ENCODE measurements at places on chromosomes 6 and 20.

DNA sequence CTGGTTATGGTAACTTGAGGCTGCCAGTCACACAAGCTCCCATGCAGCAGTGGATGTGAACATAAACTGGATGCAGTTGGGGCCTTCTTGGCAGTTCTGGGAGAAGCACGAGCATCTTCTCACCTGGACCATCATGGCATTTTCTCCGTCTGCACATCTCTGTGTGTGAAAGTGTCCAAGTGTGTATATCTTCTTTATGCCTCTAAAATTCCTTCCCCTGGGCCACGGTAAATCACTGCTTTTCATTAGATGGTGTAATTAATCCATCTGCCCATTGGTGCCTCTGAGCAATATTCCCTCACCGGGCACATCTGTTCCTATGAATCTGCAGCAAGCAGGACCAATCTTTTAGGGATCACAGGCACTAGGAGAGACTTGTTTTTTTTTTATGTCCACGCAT is 138.0 kb downstream of the MAP3K7 start:
- no peak overlapping the region for H3K27ac ChIP-seq
- H3K36me3 ChIP-seq = peaks cover 23% of the 10 kb centered on the region
- H3K4me3 ChIP-seq = no peak overlapping the region
- DNase-seq = no peak

DNA sequence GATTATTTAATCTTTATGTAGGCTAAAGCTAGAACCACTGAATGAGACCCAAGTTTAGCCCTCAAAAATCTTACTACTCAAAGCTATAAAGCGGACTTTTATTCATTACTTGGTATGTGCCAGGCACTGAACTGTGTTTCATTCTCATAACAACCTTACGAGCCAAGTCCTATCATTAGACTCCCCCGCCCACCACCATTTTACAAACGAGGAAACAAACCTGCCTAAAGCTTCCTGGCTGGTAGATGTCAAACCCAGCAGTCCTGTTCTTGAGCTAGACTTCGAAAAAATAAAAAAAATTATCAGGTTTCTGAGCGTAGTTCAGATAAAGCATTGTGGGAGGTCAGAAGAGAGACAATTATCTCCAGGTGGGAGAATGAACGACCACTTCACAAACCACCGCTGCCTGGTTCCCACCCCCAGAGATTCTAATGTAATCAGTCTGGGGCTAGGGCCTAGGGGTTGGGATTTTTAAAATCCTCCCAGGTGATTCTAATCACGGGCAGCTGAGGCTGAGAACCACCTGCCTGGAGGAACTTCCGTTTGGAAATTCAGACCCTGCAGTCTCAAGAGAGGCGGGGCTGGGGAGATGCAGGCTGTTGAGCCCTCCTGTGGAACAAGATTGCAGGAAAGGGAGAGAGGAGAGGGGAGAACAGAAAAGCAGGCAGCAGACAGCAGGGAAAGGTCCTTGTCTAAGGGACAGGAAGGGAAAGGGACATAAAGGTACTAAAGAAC is 8.6 kb downstream of the ADTRP start:
- peaks cover 2% of the 10 kb centered on the region for H3K4me1 ChIP-seq
- H3K27me3 ChIP-seq = peaks cover 2% of the 10 kb centered on the region
- H3K36me3 ChIP-seq = no peaks in the 10 kb centered on the region
- H3K4me3 ChIP-seq = no peak overlapping the region

GRCh38 chr20:61788343-61788742 is 277.3 kb downstream of the TAF4 start:
- H3K4me1 ChIP-seq = no peaks in the 10 kb centered on the region
- no peaks in the 10 kb centered on the region for H3K27me3 ChIP-seq
- no peak for DNase-seq
- no peak overlapping the region for H3K4me3 ChIP-seq
- no peaks in the 10 kb centered on the region for H3K36me3 ChIP-seq
- H3K27ac ChIP-seq = no peak overlapping the region

DNA sequence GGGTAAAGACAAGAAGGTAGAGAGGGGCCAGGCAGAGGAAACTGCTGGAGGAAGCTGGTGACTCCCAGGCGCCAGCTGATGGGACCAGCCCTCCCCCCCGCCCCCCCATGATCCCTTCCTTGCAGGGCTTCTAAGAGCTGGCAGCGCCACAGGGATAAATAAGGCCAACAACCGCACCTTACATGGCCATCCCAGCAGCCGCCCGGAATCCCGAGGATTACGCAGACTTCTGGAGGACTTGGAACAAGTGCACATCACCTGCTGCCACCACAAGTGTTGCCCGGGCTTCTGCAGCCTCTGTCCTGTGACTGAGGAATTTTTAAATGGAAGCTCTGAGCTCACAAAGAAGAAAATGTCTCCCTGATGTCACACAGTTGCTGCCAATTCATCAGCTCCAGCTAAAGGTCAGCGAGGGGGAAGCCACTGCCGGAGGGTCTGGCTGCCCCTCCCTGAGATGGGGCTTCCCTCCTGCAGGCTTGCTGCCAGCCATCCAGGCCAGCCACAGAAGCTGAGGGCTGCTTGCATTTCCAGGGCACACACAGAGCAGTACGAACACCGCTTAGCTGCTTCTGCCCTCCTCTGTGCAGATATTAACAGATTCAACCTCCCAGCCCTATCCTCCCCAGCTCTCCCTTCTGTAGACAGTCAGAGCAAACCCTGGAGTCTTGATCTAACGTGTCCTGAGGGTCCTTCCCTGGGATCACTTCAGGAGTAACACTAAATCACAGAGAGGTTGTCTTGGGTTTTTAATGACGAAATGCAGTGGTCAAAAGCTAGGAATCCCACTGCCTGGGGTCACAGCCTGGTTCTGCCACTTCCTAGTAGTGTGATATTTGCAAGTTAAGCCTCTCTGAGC is 38.6 kb upstream of the PIM1 start:
- no peaks in the 10 kb centered on the region for H3K36me3 ChIP-seq
- peaks cover 12% of the 10 kb centered on the region for H3K4me1 ChIP-seq
- H3K27ac ChIP-seq = no peak overlapping the region
- no peak overlapping the region for H3K4me3 ChIP-seq
- no peak for DNase-seq

DNA sequence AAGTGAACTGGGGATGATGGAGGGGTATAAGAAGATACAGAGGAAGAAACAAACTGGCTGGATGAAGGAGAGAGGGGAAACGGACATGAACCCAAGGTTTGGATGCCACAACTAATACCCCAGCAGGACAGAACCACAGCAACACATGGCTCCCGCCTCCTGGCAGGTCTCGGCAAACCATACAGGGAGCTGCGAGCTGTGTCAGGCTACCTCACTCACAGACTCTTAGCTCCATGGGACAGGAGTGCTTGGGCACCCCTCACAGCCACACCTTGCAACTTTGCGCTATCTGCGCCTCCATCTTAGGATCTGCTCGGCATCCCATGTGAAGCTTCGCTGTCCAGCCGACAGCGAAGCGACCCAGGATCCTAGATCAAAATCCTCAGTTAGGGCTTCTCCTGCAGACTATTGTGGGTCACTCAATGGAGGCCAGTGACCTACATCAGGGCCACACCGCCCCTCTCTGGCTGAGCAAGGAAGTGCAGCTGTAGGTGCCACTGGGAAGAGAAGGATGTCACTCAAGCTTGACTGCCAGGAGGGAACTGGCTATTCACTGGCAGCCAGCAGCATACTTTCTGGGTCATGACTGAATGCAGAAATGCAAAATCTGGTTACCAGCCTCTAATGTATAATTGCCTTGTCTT is 174.4 kb upstream of the RIN2 start:
- no peaks in the 10 kb centered on the region for H3K4me1 ChIP-seq
- no peaks in the 10 kb centered on the region for H3K36me3 ChIP-seq
- H3K27me3 ChIP-seq = peaks cover 2% of the 10 kb centered on the region
- H3K4me3 ChIP-seq = no peak overlapping the region

- H3K27ac ChIP-seq = no peak overlapping the region
- no peak overlapping the region for H3K4me3 ChIP-seq
- H3K4me1 ChIP-seq = peaks cover 8% of the 10 kb centered on the region
These were observed 70.6 kb downstream of the OLIG3 start for GRCh38 chr6:137423451-137424168.

GRCh38 chr20:1932971-1933370 is 37.8 kb downstream of the SIRPA start:
- no peak overlapping the region for H3K27ac ChIP-seq
- no peaks in the 10 kb centered on the region for H3K36me3 ChIP-seq
- no peak overlapping the region for H3K4me3 ChIP-seq
